Stimulated activated CD8-positive, alpha-beta memory T cell treated with anti-CD3 and anti-CD28 coated beads, Interleukin-12 subunit alpha, Interleukin-12 subunit beta, amount 100 ng/mL, for 4 hours (primary cell): ENCODE measurements at places on chromosomes 7 and 10.

DNA sequence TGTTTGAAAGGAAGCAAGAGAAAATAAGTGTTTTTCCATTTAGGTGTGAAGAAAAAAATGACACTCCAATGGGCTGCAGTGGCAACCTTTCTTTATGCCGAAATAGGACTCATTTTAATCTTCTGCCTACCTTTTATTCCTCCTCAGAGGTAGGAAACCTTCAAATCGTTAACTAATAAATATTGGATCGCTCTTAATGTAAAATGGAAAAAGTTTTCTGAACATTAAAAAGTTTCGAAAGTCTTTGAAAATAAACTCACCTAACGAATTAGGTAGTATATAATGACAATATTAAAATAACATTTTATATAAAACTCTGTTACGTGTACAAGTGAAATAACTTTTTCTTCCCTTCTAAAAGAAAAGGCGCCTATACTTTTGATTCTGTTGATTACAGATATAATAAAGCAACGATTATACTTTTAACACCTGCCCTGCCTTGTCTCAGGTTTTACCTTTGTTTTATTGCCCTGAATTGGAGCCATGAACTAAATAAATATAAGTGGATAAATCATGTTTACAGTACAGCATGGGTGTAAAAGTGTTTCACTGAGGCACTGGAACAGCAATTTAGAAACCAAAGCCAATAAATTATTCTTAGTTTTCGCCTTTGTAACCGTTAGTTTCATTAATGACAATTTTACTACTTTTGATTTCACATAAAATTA lies 804 bp downstream of the BCAP29 start:
- DNase-seq: no peak

- DNase-seq: no peak
Measured at GRCh38 chr7:117190746-117191435, 132.0 kb downstream of the WNT2 start.

GRCh38 chr10:88017781-88018180 lies 154.4 kb downstream of the PTEN start:
- DNase-seq: no peak

DNA sequence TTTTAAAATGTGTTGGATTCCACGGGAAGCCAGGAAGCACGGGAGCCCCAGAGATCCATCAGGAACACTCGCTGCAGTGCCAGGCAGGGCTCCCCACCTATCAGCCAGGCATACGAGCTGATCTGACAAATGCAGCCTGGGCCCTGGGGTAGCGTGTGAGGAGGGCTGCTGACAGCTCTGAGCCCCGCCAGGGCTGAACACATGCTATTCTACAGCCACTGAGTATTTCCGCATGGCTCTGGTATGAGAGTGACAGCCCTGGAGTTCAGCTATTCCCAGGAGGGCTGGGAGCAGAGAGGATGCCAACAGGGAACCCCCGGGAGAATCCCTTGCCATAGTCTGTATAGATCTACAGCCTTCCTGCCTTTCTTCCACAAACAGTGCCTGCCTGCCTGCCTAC lies 237.3 kb upstream of the ZMIZ1 start:
- DNase-seq: no peak

DNA sequence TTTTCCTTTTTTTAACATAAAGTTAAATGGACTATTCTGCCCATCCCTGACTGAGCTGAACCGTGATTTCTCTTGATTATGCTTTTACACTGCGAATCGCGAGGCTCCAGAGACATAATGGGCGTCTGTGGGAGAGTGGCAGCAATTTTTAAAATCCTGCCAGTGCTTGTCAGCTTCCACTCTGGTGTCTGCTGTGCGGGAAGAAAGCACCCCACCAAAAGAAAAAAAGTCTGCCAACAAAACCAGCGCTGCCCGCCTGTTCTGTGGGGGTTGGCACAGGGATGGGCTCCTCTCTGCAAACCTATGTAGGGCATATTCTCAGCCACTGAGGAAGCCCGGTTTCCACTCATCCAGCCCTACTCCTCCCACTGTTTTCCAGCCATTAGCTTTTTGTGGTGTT lies 592.3 kb upstream of the GALNT17 start:
- DNase-seq: no peak
